ENCODE measurements at places on chromosomes 7 and 10. TPM values are rescaled to one million over a fixed set of nuclear protein-coding genes. Genes with fewer than 3 reads are reported as not detected.

GRCh38 chr10:117168729-117169128, 28.6 kb upstream of the KCNK18 start:
- DNase-seq = no peak

DNA sequence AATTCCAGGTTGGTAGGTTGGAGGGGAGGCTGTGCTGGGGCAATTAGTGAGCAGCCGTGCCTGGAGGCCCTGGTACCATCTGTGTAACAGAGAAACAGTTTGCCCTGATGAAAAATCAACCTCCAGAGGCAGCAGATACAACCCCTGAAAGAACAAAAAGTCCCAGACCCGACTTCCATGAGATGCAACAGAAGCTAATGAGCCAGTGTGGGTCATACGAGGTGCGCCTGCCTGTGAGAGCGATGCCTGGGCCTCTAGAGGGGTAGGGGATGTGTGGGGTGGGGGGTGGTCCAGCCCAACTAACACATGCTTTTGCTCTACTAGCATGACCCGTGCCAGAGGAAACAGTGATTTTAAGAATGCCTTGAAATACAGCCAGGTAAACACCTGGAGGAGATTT, 39.3 kb downstream of the CELF2 start:
- DNase-seq = no peak

DNA sequence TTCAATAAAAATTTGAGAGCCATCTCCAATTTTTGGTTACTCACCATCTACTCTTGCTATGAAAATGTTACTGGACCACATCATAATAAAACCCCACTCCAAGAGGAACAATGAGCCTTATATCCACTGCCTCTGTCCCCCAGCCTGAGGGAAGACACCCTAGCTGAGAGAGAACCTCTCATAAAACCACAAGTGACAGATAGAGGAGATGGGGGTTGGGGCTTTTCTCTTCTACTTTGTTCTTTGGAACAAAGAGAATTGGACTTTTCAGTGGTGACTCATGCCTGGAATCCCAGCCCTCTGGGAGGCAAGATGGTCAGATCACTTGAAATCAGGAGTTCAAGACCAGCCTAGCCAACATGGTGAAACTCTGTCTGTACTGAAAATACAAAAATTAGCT, 27.6 kb upstream of the TAS2R16 start:
- no peak for DNase-seq

DNA sequence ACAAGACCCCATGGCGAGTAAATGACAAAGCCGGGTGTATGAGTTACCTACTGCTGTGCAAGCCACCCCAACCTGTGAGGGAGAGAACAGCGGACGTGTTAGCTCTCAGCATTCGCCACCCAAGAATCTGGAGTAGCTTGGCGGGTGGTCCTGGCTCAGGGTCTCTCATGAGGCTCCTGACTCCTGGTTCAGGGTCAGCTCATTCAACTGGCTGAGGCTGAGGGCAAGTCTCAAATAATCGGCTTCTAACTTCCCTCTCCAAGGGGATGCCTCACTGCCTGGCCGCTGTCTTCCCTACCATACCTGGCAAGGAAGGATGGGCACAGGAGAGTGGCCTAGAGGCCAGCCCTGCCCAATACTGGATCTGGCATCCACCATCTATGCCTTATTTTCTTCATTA, 94.2 kb downstream of the HTR5A start:
- DNase-seq = no peak

- no peak for DNase-seq
These were observed 244.1 kb upstream of the AKR1E2 start for GRCh38 chr10:4581929-4582328.

- DNase-seq = no peak
These were observed 38.1 kb downstream of the COL1A2 start for GRCh38 chr7:94432817-94433216.

GRCh38 chr7:123494193-123494796, 40.1 kb downstream of the IQUB start:
- no peak for DNase-seq

GRCh38 chr7:67346876-67347275, 350.2 kb downstream of the TYW1 start:
- no peak for DNase-seq

- DNase-seq = no peak
These were observed at the start of gene NODAL for GRCh38 chr10:70441161-70441894. Gene NODAL (minus strand): TSS chr10:70441681. CDS start chr10:70441667, 14 bp downstream.

- no peak for DNase-seq
These were observed 19.8 kb downstream of the ZNF775 start for GRCh38 chr7:150398965-150399320.

GRCh38 chr10:23490115-23490514, 51.2 kb downstream of the OTUD1 start:
- no peak for DNase-seq

The SLC39A12 gene
- not detected for total RNA-seq

The PTPRN2 gene
- total RNA-seq = 3.9 TPM

The EBLN1 gene
- total RNA-seq = not detected

The GPR15LG gene
- total RNA-seq = not detected

The TFEC gene
- total RNA-seq = 2.0 TPM

The RASA4B gene
- total RNA-seq = 3.8 TPM

The OR6V1 gene
- not detected for total RNA-seq

The FKBP14 gene
- total RNA-seq = 11.8 TPM

The RSPH10B2 gene
- total RNA-seq = 0.24 TPM

The GDF2 gene
- total RNA-seq = 0.17 TPM

The ENTPD1 gene
- 14.8 TPM for total RNA-seq

Measured in right cardiac atrium (tissue), 5 donors.